ENCODE measurements at places on chromosomes 1 and 21.
A peak's percentile ranks its signal among the peaks of the same experiment; 100 is the strongest.

- DNase-seq, result peak; percentile 34
These were observed 5.2 kb downstream of the IRF2BP2 start for GRCh38 chr1:234604495-234605398.

DNA sequence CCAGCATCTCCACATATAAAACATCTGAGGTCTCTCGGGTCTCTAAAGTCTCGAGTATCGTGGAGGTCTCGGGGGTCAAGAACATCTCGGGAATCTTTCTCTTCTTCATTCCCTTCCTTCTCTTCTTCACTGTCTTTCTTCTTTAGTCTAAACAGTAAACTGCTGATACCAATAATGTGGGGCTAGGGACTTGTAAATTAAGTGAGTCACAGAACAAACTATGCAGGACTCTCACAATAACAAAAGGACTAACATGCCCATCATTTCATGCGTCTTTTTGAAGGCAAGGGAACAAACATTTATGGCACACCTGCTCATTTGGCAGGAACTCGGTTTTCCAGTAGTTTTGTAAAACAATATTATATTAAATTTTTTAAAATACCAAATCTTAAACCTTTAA, 32.4 kb downstream of the PRPF38A start:
- no peak for DNase-seq

DNA sequence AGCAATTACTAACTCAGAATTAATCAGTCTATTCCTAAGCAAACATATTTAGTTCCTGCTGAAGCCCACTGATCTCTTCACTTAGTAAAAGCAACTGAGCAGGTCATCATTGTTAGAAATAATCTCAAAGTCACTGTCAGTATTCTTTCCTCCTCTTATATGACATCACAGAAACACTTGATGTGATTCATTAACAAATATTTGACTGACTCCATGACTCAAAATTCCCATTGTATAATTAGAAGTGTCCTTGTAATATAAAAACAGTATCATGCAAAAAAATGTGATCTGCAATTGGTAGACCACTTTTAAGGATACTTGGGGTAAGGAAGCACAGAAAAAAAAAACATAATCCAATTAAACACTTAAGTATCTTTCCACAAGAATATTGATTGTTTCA, 194.4 kb downstream of the DPYD start:
- no peak for DNase-seq

DNA sequence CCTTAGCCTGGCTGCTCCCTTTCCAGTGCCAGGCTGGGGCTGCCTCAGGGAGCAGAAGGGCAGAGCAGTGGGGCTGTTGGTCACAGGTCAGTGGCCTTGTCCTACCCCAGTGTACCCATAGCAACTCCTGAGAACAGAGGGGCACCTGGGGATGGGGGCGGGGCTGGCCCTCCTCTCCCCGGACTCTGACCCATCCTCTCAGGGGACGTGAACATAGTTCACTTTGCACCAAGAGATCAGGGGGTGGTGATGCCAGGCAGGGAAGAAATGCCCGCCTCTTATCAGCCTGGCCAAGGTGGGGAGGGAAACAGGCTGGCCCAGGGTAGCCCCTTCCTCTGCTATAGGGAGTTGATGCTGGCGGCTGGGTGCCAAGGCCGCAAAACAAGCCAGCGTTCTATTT, 4.9 kb downstream of the ETNK2 start:
- no peak for DNase-seq

DNA sequence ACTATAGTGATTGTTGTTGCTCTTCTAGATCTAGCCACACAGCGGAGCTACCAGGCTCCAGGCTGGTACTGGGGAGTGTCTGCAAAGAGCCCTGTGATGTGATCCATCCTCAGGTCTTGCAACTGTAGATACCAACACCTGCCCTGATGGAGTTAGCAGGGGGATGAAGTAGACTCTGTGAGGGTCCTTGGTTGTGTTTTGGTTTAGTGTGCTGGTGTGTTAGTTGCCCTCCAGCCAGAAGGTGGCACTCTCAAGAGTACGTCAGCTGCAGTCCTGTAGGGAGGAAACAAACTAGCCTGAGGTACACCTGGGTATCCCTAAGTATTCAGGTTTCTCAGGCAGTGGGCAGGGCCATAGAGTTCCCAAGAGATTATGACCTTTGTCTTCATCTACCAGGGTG, 81.2 kb upstream of the TMPRSS2 start:
- DNase-seq, result no peak

DNA sequence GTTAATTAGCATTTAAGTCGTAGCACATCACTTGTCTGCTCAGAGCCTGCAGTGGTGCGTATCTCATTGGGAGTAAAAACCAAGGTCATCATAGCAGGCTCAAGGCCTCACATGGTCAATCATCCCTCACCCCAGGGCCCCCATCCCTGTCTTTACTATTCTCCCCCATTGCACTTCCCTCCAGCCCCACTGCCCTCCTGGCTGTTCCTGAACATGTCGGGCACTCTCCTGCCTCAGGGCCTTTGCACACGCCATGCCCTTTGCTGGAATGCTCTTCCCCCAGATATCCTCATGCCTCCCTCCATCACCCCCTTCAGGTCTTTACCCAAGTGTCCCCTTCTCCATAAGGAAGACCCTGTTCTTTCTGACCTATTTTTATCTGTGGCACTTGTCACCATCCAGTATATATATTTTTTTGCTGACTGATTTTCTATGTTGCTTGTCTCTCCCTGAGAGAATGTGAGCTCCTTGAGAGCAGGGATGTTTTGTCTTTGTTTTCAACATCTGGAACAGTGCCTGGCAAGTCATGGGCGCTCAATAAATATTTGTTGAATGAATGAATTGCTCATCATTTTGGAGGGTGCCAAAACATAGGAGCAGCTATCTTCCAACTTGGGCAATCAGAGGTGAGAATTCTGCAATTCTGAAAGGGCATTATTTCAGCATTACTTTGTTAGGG, 74.1 kb upstream of the POU3F1 start:
- no peak for DNase-seq

- DNase-seq, result no peak
These were observed 1046.0 kb downstream of the MRPL39 start for GRCh38 chr21:24561291-24561690.

DNA sequence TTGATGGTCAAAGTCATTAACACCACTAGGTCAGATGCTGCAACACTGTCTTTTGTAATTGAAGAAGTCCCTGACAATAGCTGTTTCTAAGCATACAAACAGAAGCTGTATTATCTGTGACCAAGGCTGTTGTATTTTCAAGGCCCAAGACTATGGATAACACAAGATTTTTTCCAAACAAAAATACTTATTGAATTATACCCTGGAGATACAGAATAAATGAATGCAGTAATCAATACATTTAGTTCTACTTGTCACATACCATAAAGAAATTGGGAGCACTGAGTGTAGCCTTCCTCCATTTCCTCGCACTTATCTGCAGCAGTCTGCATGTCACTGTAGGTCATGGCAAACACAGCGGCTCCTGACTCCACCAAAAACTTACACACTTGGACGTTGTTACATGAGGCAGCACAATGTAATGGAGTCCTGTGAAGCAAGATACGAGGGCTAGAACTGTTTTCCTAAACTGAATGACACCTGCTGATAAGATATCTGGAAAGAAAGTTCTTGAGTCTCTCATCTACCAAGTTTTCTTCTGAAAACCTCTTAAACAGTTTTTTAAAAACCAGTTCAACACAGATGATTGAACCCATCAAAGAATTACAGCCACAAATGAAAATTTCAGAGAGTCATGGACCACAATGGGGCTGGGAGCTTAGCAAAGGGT, 56.9 kb downstream of the TP53BP2 start:
- DNase-seq, result no peak

DNA sequence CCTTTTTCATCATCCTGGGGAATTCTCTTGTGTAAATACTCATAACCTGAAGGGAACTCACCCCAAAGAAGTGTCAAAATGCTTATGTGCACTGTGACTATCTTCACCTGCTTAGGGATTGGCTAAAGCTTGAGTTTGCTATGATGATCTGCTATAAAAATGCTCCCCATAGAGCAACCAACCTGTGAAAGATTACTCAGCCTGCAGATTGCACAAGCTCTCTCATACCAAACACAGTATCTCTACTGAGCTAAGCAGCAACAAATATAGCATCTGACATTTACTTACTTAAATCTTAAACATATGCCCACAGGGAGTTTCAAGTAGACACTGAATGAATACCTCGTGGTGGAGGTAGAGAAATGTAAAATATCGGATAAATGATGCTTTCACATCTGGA, 725.8 kb downstream of the MRPL39 start:
- no peak for DNase-seq

DNA sequence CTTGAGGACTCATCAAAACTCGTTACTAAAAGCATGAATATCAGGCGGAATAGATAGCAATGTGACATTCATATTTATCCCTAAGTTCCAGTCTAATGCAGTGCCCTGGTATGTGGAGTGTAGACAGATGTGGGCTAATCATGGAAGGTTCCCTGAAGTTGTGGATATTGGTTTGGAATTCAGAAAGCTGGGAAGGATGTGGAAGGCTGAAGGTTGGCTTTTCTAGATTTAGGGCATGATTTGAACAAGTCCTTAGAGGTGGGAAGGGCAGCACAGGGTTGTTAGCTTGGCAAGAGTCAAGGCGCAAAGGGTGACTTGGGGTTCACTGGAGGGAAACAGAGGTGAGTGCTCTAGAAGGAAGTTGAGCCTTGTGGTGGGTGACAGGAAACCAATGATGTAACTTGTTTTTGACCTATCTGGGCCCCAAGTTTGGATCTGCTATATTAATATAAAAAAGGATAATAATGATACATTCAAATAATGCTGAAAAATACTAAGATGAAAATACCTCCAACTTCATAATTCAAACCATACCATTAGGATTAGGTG, 21.9 kb downstream of the LGALS8 start:
- DNase-seq, result no peak

DNA sequence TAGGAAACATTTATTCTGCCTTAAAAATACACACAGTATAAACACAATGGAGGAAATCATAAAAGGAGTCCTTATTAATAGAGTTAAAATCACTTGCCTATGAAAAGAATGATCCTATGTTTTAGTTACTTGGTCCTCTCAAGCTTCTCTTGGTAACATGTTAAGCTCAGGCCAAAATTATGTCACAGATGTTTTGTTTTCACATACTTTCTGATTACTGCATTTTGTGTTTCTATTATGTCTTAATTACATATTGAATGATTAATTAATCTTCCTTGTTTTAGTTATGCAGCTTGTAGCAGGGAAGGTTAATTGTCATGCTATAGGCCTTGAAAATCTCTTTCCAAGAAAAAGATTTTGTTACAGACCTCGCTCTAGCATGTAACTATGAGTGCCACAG, 406.0 kb downstream of the PLA2G4A start:
- no peak for DNase-seq

- DNase-seq, result no peak
These were observed 21.5 kb upstream of the GPR37L1 start for GRCh38 chr1:202101184-202101583.

DNA sequence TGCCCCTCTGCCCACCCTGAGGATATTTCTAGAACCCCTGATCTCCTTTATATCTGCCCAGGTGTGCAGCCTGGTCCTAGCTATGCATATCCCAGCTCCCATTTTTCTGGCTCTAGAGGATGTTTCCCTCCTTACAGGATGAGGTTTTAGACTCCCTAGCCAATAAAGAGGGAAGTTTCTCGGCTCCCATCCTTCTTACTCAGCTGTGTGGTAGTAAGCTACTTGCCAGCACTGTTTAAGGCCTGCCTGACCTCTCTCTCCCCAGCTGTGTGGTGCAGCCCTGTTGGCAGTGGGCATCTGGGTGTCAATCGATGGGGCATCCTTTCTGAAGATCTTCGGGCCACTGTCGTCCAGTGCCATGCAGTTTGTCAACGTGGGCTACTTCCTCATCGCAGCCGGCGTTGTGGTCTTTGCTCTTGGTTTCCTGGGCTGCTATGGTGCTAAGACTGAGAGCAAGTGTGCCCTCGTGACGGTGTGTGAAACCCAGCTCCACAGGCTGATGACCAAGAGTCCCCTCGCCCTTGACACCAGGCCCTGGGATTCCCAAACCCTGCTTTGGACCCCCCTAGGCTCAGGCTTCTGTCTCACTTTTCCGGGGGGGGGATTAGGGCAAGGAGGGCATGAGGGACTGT, 7.8 kb upstream of the P3R3URF start:
- DNase-seq, result no peak

DNA sequence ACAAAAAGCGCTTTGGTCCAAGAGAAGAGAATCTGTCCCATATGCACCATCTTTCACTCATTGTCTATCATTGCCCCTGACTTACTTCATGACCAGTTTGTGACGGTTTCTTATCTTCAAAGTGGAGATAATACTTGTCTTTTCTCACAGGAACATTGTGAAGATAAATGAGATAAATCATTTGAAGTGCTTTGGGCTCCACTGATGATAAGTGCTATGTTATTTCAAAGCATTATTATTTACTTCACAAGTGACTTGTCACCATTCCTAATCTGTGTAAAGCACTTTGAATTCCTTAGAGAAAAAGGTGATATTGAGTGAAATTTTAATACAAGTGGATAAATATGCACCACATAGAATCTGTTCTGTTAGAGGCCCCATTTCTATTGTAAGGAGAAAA, 731.6 kb upstream of the PTBP2 start:
- no peak for DNase-seq

- DNase-seq, result no peak
These were observed 69.1 kb upstream of the POU3F1 start for GRCh38 chr1:38115682-38116202.

DNA sequence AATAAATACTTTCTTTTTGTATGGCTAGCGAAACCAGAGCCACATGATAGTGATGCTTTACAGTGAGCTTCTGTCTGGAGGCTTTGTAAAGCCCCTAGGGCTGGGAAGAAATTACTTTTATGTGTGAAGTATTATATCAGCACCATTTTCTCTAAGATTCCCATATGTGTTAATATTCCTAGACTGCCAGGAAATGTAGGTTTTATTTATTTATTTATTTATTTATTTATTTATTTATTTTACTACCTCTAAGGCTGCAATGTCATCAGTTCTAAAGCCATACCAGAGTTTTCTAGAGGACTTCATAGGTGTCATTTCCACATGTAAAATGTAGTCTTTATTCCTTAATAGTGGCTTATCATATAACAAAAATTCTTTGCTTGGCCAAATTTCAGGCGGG, 4.4 kb upstream of the CHI3L1 start:
- no peak for DNase-seq
